Thymus (tissue), 14 donors: ENCODE measurements at places on chromosomes 7 and 10. TPM values are rescaled to one million over a fixed set of nuclear protein-coding genes. Genes with fewer than 3 reads are reported as not detected.
A peak's percentile ranks its signal among the peaks of the same experiment; 100 is the strongest.

- peaks cover 23% of the 10 kb centered on the region for H3K4me1 ChIP-seq
- peak overlapping the region; percentile 4 for H3K27ac ChIP-seq
- peaks cover 9% of the 10 kb centered on the region for H3K36me3 ChIP-seq
- no peak overlapping the region for H3K4me3 ChIP-seq
Observed at GRCh38 chr7:130894146-130894908, 160.3 kb upstream of the KLF14 start.

DNA sequence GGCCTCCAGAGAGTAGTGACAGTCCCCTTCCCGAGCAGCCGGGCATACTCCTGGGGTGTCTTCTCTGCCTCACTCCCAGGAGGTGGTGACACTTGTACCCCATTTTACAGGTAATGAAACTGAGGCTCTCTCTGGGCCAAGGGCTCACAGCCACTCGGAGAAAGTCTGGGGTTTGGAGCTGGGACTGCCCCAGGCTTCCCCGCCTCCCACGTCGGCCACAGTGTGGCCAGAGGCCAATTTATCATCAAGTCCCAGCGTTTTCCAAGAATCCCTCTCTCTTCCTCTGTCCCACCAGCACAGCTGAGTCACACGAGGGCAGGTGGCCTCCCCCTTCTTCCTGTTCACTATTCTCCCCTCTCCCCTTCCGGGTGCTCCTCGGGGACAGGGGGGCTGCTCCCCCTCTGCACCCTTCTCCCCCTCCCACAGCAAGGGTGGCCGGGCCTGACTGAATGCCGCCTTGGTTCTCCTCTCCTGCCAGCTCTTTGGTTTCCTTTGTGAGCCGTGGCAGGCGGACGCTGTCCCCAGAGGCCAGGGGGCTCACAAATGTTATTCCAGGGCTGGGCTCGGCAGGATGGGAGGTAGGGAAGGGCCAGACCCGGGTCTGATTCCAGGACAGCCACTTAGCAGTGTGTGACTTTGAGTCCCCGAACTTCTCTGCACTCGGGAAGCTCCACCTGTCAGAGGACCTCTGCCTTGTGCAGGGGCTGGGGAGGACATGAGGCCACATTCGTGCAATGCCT lies 17.7 kb downstream of the CLIP2 start:
- H3K4me3 ChIP-seq, result no peak overlapping the region
- no peak for DNase-seq
- H3K27ac ChIP-seq, result no peak overlapping the region
- H3K36me3 ChIP-seq, result no peaks in the 10 kb centered on the region
- peaks cover 13% of the 10 kb centered on the region for H3K4me1 ChIP-seq
- H3K27me3 ChIP-seq, result no peaks in the 10 kb centered on the region

DNA sequence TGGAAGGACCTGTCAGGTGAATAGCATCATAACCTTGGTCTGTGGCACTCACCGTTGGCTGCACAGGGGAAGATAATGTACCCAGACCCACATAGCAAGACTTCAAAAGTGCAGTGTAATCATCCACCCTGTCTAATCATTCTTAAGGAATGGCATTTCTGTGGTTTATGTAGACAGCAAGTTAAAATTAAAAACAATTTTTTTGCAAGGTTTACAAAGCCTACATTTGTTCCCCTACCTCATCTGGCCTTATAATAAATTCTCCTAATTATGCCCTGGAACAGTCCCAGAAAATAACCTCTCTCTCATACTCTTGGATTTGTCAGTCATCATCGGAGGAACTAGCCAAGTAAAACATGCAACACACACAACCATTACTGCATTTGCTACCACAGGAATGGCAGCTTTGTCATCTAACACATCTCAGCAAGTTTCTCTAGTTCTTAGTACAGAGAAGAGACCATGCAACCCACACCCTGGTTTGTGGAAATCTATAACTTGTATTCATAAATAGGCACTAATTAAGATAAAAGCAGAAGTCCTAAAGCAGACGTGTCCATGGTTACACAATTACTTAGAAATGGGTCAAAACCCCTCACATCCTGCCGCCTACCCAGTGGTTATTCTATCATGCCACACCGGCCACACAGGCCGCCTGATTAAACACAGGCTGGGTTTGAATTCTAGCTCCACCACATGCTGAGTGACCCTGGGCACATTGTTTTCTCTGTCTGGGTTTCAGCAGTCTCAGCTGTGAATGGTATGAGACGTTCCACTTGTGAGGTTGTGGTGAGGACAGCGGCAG lies 19.1 kb downstream of the ABLIM1 start:
- H3K27me3 ChIP-seq, result no peaks in the 10 kb centered on the region
- no peaks in the 10 kb centered on the region for H3K4me1 ChIP-seq
- H3K4me3 ChIP-seq, result no peak overlapping the region
- no peaks in the 10 kb centered on the region for H3K36me3 ChIP-seq
- no peak for DNase-seq

DNA sequence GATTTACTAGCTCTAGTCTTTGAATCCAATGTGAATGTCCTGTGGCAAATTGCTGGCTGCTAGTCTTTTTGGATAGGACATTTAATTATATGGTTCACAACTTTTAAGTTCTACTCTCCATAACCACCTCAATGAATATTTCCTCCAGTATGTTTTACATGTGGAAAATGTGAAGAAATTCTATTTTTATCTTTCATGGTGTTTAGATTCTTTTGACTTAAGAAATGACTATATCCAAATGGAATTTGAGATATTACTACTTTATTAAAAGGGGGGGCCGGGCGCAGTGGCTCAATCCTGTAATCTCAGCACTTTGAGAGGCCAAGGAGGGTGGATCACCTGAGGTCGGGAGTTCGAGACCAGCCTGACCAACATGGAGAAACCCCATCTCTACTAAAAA lies 202.0 kb downstream of the ARL4A start:
- H3K27me3 ChIP-seq, result no peaks in the 10 kb centered on the region
- no peak overlapping the region for H3K27ac ChIP-seq
- no peak for DNase-seq

DNA sequence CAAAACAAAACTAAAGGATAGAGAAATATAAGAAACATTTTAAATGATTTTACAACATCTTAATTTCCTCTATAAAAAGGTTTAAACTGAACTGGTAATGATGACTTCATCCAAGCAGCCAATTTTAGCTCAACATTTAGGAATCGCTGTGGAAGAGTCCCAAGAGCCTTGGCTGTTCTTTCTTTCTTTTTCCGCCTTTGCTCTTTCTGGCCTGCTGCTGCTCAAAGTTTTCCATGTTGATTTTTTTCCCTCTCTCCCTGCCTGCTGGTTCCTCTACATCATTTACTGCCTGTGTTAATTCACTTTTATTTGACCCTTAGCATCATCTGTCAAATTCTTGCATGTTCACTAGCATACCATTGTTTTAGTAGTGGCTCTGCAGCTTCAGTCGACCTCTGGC lies 146.9 kb downstream of the EVX1 start:
- no peaks in the 10 kb centered on the region for H3K27me3 ChIP-seq
- H3K4me1 ChIP-seq, result no peaks in the 10 kb centered on the region
- H3K4me3 ChIP-seq, result no peak overlapping the region

DNA sequence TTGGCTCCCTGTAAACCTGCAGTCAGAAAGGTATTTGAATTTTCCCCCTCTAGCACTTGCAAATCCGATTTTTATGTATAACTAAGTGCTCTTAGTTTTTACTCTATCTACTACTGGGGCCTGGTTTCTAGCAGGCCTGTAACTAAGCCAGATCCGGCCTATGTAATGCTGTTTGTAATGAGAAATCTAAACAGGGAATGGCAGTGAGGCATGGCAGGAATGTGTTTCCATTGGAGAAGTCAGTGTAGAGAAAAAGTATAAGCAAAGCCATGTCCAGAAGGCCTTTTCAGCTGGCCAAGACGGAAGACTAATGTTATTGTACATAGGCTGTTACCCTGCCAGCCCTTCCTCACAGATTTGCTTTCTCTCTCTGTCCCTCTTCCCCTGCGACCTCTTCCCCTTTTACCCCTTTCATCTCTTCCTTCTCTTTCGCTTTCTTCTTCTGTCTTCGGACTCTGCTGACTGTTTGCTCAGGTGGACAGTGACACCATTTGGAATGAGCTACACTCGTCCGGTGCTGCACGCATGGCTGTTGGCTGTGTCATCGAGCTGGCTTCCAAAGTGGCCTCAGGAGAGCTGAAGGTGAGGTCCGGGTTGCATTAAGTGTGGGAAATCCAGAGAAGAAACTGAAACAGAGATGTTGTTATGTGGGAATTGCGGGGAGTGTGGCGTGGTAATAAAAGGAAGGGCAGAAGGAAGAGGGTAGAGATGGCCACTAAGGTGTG lies 297.5 kb downstream of the HDAC9 start:
- no peak overlapping the region for H3K4me3 ChIP-seq
- H3K27me3 ChIP-seq, result no peaks in the 10 kb centered on the region
- no peak overlapping the region for H3K27ac ChIP-seq
- H3K36me3 ChIP-seq, result no peaks in the 10 kb centered on the region

C1QL3 gene
- total RNA-seq, result not detected

GRCh38 chr10:6351495-6351894 lies 148.8 kb downstream of the PFKFB3 start:
- H3K4me1 ChIP-seq, result peaks cover 14% of the 10 kb centered on the region
- no peaks in the 10 kb centered on the region for H3K27me3 ChIP-seq
- H3K4me3 ChIP-seq, result no peak overlapping the region

- DNase-seq, result no peak
- no peaks in the 10 kb centered on the region for H3K27me3 ChIP-seq
- H3K4me1 ChIP-seq, result no peaks in the 10 kb centered on the region
- no peak overlapping the region for H3K27ac ChIP-seq
- H3K4me3 ChIP-seq, result no peak overlapping the region
- H3K36me3 ChIP-seq, result no peaks in the 10 kb centered on the region
Observed at GRCh38 chr7:84820481-84820880, 366.4 kb downstream of the SEMA3D start.

ARHGAP22 gene
- 8.5 TPM for total RNA-seq

DNA sequence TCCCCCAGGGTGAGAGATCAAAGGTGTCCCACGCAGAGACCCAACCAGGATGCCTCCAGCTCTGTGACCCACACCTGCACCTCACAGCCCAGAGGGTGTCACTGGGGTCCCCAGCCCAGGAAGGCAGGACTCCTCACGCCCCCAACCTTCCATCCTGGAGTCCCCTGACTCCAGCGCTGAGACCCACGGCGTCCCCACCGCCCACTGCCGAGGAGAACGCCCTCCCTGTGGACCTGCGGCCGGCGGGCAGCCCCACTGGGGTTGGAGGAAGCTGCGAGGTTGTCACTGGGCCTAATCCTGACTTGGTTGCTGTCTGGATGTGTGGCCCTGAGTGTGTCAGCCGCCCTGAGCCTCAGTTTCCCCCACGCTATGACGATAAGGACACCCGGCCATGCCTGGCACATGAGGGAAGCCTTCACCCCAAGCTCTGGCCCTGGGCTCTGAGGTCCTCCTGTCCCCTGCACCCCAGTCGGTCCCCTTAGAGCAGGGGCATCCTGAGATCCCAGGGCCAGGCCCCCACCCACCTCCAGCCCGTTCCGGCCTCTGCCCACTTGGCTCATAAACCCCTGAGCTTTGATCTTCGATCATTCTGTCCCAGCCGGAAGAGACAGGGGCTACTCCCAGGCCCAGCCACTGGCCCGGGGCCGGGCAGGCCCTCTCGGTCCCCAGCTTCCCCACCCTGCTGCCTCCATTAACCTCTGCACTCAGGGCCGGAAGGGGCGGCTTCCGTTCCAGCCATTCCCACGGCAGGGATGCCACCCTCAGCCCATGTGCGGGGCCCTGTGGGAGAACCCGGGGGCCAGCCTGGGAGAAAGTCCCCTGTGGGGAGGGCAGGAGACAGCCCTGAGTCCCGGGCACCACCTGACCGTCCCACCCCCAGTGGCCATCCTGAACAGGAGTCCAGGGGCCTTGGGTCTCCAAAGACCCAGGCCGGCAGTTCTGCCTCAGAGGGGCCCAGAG lies 113.2 kb downstream of the MICALL2 start:
- no peak for DNase-seq
- no peak overlapping the region for H3K4me3 ChIP-seq
- no peaks in the 10 kb centered on the region for H3K4me1 ChIP-seq
- no peaks in the 10 kb centered on the region for H3K36me3 ChIP-seq

CACNB2 gene
- 0.85 TPM for total RNA-seq

DNA sequence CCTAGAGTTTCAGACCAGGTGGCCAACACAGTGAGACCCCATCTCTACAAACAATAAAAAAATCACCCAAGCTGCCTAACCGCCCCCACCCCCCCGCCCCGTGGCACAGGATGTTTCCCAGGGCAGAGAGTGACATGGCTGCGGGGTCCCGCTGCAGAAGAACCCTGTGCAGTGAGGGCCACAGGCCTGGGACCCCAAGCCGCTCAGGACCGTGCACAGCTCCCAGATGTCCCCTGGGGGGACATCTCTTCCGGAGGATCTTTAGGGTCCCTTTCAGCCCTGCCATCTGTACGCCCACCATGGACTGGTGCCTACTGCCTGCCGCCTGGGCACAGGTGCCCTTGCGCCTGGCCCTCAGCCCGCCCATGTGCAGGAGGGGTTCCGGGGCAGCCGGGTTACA lies 373.6 kb downstream of the DNAJB6 start:
- no peak overlapping the region for H3K4me3 ChIP-seq
- peaks cover 28% of the 10 kb centered on the region for H3K27me3 ChIP-seq
- no peak for DNase-seq
- no peaks in the 10 kb centered on the region for H3K4me1 ChIP-seq
